Breast epithelium (tissue), 4 donors: ENCODE measurements at places on chromosomes 2 and 18. TPM values are rescaled to one million over a fixed set of nuclear protein-coding genes. Genes with fewer than 3 reads are reported as not detected.
A peak's percentile ranks its signal among the peaks of the same experiment; 100 is the strongest.

Gene HJURP
- not detected for total RNA-seq

Gene INHBB
- total RNA-seq: 60.6 TPM

Gene CERKL
- total RNA-seq: not detected

- H3K36me3 ChIP-seq: no peaks in the 10 kb centered on the region
- no peak for DNase-seq
- H3K4me1 ChIP-seq: no peaks in the 10 kb centered on the region
- H3K4me3 ChIP-seq: peak overlapping the region; percentile 81
Observed at GRCh38 chr2:24490181-24490689, 819 bp upstream of the NCOA1 start.

- no peaks in the 10 kb centered on the region for H3K36me3 ChIP-seq
- DNase-seq: peak; percentile 73
- H3K27ac ChIP-seq: no peak overlapping the region
- H3K4me3 ChIP-seq: no peak overlapping the region
- no peaks in the 10 kb centered on the region for H3K27me3 ChIP-seq
- H3K4me1 ChIP-seq: no peaks in the 10 kb centered on the region
Observed at GRCh38 chr2:235595422-235596010, 101.7 kb downstream of the AGAP1 start.

DNA sequence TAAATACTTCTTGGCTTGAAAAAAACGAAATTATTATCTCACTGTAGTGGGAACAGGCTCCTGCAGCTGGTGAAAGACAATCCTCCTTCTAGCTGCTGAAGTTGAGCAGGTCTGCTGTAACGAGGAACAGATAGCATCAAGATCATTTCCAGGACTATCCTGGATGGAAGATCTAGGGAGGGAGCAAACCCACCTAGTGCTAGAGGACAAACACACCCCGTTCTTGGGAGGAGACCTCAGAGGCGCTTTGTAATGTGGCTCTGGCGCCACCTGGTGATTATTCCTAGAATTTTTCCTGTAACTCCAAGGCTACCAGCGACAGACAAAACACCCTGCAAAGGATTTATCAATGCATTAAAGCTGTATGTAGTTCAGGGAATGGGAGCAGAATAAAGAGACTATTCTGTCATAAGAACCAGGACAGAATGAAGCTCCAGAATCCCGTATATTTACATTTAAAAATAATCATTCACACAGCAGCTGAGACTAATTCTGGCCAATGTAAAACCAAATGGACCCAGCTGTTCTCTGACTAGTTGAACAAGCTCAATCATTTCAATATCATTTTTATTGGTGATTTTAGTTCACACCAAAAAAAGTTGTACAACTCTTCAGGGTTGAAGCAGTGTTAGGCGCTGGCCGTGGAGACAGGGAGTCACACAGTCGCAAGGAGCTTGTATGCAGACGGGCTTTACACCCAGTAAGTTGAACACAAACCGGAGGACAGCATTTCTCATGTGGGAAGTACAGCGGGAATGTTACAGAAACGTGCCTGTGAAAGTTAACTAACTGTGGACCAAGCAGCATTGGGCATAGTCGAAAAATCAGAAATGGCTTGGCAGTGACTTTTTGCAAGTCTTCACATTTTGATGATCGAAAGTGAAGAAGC lies 290.3 kb downstream of the TRIB2 start:
- H3K27ac ChIP-seq: no peak overlapping the region
- no peaks in the 10 kb centered on the region for H3K36me3 ChIP-seq
- no peak for DNase-seq
- H3K4me3 ChIP-seq: peak overlapping the region; percentile 33
- H3K4me1 ChIP-seq: no peaks in the 10 kb centered on the region
- no peaks in the 10 kb centered on the region for H3K27me3 ChIP-seq

DNA sequence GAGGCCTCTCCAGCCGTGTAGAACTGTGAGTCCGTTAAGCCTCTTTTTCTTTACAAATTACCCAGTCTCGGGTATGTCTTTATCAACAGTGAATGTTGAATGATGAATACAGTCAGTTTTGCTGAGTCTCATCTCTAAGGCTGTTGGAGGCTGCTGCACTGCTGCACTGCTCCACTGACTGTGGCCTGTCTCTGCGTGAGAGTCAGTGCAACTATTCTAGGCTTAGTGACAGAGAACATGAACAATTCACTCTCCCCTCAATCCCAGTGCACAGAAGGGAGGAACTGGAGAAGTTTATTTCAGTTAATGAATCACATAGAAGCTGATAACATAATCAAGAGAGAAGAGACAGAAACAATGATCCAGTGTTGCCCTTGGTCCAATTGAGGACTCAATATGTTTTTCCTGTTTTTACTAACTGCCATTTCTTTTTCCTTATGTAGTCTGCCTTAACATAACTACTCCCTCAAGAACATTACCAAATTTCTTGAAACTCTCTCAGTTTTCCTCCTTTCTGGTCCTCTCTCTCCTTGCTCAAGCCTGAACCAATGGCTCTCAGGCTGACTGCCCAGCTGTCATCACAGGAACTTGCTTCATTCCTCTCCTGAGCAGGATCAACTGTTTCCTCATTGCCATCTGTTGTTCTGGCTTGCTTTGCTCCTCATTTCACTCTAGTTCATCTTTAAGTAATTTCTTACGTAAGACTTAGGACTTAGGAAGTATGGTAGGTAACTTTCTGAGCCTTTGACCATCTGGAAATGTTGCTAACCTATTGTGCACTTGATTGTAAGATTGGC lies 483.2 kb downstream of the METTL4 start:
- H3K27me3 ChIP-seq: no peaks in the 10 kb centered on the region
- no peaks in the 10 kb centered on the region for H3K4me1 ChIP-seq
- no peaks in the 10 kb centered on the region for H3K36me3 ChIP-seq
- DNase-seq: no peak
- no peak overlapping the region for H3K4me3 ChIP-seq

DNA sequence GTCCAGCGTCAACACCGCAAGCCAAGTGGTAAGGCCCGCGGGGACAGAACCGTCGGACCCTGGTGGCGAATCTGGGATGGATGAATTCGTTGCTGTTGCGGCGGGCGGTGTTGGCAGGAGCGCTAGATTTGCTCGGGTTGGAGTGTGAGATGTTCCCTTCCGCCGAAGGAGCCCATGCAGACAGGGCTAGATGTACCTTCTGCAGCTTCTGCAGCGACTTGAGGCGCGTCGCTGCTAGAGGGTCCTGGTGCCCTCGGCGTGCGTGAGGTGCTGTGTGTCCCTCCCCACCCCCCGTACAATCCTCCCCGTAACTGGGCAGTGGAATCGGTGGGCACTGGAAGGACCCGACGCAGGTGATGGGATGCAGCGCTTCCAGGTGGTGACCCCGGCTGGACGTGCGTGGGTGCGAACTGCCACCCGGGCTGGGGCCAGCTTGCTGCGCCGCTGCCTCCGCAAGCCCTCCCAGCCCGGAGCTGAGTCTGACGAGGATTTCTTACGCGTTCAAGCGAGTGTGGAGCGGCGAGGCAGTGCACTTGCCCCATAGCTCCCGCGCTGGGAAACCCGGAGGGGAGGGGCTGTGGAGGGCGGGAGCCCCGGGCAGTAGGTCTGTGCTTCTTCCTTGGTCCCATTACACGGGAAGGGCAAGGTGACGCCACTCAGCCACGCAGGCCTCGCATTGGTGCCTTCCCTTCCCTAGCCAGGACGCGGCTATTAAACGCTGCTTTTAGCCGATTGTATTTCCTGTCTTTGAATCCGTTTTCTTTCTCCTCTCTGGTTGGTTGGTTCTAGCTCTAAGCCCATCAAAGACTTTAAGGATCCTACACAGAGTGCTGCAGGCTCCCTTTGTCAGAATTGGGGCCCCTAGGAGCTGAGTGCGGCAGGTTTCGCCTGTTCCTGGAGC lies 34.2 kb downstream of the CHRNA1 start:
- peak overlapping the region; percentile 46 for H3K4me3 ChIP-seq
- H3K27me3 ChIP-seq: peaks cover 21% of the 10 kb centered on the region
- H3K4me1 ChIP-seq: no peaks in the 10 kb centered on the region
- DNase-seq: no peak

GRCh38 chr18:79945118-79946042 lies 6.1 kb downstream of the SLC66A2 start:
- no peaks in the 10 kb centered on the region for H3K27me3 ChIP-seq
- no peak overlapping the region for H3K4me3 ChIP-seq
- H3K27ac ChIP-seq: peak overlapping the region; percentile 82
- no peak for DNase-seq
- no peaks in the 10 kb centered on the region for H3K4me1 ChIP-seq

- no peak overlapping the region for H3K4me3 ChIP-seq
- DNase-seq: no peak
- no peak overlapping the region for H3K27ac ChIP-seq
- H3K4me1 ChIP-seq: no peaks in the 10 kb centered on the region
- H3K36me3 ChIP-seq: no peaks in the 10 kb centered on the region
- H3K27me3 ChIP-seq: no peaks in the 10 kb centered on the region
Observed at GRCh38 chr18:67276638-67277037, 239.9 kb downstream of the DSEL start.

- no peaks in the 10 kb centered on the region for H3K27me3 ChIP-seq
- no peaks in the 10 kb centered on the region for H3K36me3 ChIP-seq
- H3K4me3 ChIP-seq: no peak overlapping the region
- no peak overlapping the region for H3K27ac ChIP-seq
- DNase-seq: no peak
Observed at GRCh38 chr2:22442051-22442450, 942.9 kb upstream of the KLHL29 start.

DNA sequence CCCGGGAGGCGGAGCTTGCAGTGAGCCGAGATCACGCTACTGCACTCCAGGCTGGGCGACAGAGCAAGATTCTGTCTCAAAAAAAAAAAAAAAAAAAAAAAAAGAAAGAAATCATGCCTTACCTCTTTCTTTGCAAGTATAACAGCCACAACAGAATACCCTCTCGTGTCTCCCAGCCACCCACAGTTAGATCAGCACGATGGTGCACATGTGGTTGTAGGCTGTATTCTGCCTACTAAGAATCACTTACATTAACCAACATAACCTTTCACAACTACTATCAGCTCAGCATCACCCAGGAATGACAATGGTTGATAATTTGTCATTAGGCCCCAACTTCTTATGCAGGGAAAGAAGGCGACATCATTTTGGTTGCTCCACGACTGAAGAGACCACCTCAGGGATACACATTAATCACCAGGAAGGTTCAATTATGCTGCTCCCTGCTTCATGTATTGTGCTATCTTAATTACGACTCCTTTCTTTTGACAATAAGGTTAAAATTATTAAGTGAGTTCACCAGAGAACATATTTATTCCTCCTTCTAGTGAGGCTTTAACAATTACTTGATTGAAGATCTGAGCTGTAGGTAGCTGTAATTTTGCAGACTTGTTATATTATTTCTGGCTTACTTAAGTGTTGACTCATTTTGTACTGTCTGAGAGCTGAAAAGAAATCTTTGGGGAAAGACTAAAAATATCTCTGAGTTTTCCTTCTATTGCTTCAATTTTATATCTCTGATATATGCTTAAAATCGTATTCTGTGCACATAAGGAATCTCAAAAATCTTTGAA lies 120.1 kb downstream of the LRP1B start:
- no peak overlapping the region for H3K4me3 ChIP-seq
- H3K27me3 ChIP-seq: no peaks in the 10 kb centered on the region
- H3K27ac ChIP-seq: no peak overlapping the region
- no peaks in the 10 kb centered on the region for H3K36me3 ChIP-seq
- DNase-seq: no peak

- no peaks in the 10 kb centered on the region for H3K36me3 ChIP-seq
- no peaks in the 10 kb centered on the region for H3K27me3 ChIP-seq
- no peak overlapping the region for H3K27ac ChIP-seq
- no peak overlapping the region for H3K4me3 ChIP-seq
- DNase-seq: no peak
Observed at GRCh38 chr2:186101616-186102015, 363.0 kb downstream of the FSIP2 start.

GRCh38 chr2:101063352-101064124 lies 61.4 kb downstream of the RPL31 start:
- H3K36me3 ChIP-seq: no peaks in the 10 kb centered on the region
- DNase-seq: no peak
- H3K27ac ChIP-seq: peak overlapping the region; percentile 76
- no peaks in the 10 kb centered on the region for H3K27me3 ChIP-seq
- no peak overlapping the region for H3K4me3 ChIP-seq
